Activated CD4-positive, alpha-beta T cell treated with anti-CD3 and anti-CD28 coated beads, Interleukin-2, amount 50 U/mL, for 48 hours (primary cell): ENCODE measurements at places on chromosomes 2 and 18.

GRCh38 chr2:79906139-79906890, 393.5 kb downstream of the CTNNA2 start:
- no peak for DNase-seq

DNA sequence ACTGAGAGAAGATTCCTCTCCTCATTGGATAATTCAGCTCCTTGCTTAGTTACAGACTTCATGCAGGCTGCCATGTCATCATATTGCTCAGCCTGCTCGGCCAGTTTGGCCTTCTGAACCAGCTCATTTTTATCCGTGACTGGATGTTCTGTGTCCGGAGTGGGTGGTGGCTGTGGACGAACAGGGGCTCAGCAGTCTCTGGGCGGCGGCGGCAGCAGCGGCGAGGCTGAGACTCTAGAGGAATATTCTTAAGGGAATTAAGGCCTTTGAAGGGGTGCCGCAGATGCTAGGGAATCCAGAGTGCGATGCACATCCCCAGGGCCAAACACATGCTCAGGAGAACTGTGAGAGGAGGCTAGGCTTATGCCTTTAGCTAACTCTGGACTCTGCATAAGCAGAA, 97.9 kb upstream of the GYPC start:
- no peak for DNase-seq

GRCh38 chr2:114421781-114422180, 20.7 kb upstream of the DPP10 start:
- DNase-seq, result no peak

DNA sequence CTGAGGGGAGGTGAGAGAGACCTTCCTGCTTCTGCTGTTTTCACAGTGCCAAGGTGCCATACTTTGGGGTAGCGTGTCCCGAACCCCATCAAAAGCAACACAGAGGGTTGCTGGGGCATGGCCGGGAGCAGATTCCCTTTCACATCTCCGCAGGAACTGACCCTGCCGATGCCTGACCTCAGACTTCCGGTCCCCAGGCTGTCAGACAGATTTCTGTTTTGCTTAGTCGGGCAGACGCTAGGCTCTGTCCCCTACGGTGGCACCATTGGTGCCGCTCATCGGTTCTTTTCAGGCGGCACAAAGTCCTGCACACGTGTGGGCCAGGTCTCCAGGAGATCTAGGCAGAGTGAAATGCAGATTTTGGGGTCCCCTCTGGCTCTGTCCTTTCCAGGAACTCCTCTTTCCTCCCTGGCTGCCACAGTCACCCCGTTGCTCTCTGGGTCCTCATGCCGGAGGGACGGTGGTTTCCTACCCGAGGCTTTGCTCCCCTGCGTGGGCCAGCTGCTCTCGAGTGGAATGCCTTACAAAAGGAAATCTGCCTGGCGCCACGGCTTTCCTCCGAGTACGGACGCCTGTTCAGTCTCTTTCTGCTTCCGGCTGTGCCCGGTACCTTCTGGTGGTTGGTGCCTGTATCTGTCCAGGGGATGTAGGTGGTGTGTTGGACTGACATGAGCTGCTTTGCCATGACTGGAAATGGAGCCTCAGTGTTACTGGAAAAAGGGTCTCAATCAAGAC, 39.3 kb downstream of the RTP5 start:
- DNase-seq, result no peak

GRCh38 chr2:30301551-30301950, 70.2 kb downstream of the LBH start:
- no peak for DNase-seq

GRCh38 chr2:201363857-201364560, 6.9 kb upstream of the FLACC1 start:
- DNase-seq, result no peak

GRCh38 chr18:50967714-50968661, at the start of gene ELAC1:
Gene ELAC1 (plus strand): TSS chr18:50968040. CDS start chr18:50974405, 6,365 bp downstream.
- peak; percentile 67 for DNase-seq

- no peak for DNase-seq
These were observed 57.6 kb upstream of the RNF152 start for GRCh38 chr18:61950371-61950770.

GRCh38 chr18:79478484-79479115, 82.9 kb downstream of the NFATC1 start:
- DNase-seq, result no peak

GRCh38 chr2:4618630-4619228, 915.4 kb downstream of the DCDC2C start:
- DNase-seq, result no peak

DNA sequence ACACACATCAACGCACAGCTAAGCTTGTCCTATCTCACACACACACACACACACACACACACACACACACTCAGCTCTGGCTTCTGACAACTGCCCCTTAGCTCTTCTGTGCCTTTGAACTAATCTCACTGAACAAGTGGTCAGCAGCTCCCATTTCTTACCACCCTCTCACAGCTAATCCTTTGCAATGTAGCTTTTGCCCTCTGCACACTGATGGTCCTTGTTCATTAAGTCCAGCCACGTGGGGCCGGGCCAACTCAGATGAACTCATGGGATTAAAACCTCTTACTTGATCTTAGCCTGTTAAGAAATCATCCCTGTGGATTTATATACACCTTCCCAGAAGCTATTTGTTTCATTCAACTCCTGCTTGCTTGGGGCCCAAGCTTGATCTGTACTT, 36.6 kb downstream of the DPYSL5 start:
- DNase-seq, result no peak

- peak; percentile 68 for DNase-seq
These were observed 114.5 kb downstream of the METTL8 start for GRCh38 chr2:171319164-171319810.

- DNase-seq, result no peak
These were observed 74.1 kb downstream of the BOD1L2 start for GRCh38 chr18:57220930-57221483.

GRCh38 chr2:137521653-137522619, 442.3 kb upstream of the HNMT start:
- DNase-seq, result no peak

GRCh38 chr2:240503375-240503774, 54.4 kb downstream of the ANKMY1 start:
- no peak for DNase-seq

- no peak for DNase-seq
These were observed 921.1 kb downstream of the SOCS6 start for GRCh38 chr18:71209944-71210343.

DNA sequence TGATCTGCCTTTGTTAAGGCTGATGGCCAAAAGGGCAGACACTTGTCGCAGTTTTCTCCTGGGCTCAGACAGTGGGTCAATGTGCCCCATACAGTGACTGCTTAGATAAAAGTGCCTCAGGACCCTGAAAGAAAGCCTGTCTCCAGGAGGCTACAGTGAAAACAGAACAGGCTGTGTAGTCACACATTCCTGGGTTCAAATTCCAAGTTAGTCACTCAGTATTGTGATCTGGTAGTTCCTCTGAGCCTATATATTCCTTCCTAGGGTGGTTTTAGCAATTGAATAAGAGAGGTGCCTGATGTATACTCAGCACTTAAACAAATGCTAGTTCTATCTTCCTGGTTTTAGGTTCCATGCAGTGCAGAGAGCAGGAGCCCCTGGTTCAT, 54.4 kb downstream of the RPL37A start:
- no peak for DNase-seq

DNA sequence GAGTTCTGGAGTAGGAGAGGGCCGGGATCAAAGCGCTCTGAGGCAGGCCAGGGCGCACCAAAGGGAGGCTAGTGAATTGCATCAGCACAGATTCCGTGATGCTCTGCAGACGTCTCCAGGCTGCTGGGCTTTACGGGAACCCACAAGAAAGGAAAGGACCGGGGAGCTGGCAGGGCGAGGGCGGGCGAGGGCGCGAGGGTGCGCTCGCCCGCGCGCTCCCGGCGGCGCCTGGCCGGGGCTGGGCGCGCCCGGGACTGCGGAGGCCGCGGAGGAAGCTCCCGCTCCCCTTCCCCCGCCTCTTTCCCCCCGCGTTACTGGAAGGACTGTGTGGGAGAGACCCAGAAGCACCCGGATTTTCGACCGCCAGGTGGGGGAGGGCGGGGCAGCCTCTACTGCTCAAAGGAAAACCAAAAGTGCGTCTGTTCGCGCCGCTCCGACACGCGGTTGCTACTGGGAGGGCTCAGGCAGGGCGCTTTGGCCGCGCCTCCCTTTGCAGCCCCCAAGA, 2.4 kb upstream of the FOSL2 start:
- peak; percentile 98 for DNase-seq

DNA sequence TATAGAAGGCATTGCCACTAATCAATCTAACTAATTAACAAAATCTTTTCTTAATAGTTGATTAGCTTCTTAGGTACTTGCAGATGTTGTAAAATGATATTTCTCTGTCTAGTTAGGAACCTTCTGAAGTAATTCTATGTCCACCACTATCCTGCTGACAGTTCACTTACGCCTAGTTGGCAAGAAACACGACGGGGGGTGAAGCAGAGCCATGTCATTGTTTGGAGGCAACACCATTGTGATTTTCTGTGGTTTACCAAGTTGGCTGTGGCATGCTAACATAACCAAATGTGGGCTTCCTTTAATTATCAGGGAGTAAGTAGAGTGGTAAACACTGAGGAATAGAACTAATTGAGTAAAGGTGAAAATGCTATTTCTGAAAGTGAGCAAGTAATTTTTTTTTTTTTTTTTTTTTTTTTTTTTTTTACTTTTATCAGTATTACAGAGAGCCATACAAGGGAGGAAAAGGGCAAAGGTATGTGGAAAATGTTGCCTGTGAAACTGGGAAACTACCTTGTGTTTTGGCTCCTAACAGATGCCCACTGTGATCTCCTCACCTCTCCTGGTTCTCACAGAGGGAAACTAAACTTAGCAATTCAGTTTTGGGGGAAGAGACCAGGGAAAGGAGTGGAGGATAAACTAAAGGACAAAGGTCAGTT, 126.8 kb downstream of the MEIS1 start:
- DNase-seq, result no peak

DNA sequence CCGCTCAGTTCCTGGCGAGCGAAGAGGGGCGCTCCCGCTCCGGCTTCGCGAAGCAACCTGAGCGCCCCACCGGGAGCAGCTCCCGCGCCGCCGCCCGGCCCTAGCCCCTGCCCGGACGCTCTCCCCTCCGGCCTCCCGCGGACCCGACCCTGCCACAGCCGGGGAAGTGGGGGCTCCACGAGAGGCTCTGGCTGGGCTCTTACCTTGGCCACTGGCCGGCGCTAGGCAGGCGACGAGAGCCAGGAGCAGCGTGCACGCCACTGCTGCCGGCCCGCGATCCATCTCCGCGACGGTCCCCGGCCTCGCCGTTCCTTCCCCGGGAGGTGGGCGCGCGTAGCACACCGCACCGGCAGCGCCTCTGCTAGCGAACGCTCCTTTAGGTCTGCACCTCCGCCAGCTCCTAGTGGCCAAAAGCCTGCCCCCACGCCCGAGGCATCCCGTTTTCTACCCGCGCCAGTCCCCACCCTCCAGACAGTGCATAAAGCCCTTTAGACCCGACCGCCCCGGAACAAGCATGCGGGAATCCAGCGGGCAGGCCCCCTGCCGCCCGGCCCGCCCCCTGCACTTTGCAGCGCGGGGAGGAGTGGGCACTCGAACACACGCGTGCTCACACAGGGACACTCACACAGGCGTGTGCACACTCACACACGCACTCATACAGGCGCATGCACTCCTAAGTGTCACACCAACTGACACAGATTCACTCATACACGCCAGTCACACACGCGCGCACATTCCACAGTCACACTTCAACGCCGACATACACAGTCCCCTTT, at the start of gene LRP2:
Gene LRP2 (minus strand): TSS at position 417 of the 776 bp plus-strand sequence. CDS start 135 bp downstream, at position 282.
- DNase-seq, result peak; percentile 20

DNA sequence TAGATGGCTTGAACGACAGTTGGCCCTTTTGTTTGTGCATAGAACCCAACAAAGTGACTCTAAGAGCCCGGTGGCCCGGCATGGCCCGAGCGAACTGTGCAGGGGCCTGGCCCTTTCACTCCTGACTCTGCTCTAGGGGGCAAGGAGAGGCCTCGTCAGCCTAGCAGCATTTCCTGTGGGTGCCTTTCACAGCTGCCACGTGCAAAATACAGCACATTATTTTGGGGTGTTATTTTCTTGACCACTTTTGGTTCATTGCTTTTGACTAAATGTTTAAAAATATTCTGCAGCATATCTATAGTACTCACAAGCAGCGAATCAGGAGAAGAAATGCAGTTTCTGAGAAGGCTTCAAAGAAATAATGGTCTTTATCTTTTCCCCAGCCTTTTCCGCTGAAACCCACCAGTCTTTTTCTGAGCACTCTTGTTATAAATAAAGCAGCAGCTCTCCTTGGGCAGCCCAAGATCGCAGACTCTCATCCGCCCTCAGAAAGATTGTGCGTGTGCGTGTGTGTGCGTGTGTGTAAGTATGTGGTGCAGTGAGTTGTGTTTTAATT, 31.3 kb downstream of the DGKD start:
- no peak for DNase-seq

DNA sequence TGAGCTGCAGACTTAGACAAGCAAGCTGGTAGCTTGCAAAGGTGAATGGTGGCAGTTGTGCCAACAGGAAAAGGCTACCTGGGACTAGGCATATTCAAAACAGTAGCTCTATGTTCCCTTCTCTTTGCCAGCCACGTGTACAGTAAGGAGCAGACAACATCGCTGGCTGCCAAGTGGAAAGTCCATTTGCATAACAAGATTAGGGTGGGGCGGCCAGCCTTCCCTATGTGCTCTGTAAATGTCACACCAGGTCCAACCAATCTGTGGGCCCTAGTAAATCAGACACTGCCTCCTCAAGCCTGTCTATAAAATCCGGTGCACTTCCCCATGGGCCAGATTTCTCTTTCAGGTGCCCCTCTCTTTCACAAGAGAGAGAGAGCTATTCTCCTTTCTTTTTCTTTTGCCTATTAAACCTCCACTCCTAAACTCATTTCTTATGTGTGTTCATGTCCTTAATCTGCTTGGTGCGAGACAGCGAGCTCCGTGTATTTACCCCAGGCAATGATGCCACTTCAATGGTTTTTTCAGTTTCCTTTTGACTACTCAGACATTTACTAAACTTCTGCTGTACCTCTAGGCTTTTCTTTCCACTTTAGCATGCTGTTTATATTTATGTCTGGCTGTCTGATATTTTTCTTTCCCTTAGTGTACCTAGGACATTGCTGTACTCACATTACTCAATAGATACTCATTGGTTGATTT, 297.4 kb upstream of the GCFC2 start:
- no peak for DNase-seq

DNA sequence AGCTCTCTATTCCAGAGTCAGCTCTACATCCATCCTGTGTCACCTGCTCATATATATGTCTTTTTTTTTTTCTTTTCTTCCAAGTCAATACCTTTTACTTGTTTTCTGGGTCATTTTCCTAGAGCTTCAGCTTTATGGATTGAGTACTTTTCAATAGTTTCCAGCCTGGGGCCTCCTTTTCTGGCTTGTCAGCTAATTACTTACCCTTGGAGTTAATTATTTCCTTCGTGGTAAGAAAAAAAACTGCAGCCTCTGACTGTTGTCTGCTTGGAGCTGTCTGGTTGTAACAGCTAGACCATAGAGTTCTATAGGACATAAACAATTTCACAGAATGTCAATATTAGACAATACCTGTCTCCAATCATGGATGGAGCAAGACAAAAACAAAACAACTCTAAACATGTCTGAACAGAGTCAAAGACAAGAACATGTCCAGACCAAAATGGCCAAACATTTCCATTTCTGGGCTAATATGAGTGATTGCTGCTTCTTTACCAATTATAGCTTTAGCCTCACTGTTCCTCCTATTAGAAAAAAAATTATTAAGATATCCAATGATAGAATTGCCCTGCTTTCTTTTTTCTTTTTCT, 643.1 kb downstream of the SLC4A3 start:
- DNase-seq, result no peak
